Effector CD8-positive, alpha-beta T cell (primary cell): ENCODE measurements at places on chromosomes 1 and 21.

DNA sequence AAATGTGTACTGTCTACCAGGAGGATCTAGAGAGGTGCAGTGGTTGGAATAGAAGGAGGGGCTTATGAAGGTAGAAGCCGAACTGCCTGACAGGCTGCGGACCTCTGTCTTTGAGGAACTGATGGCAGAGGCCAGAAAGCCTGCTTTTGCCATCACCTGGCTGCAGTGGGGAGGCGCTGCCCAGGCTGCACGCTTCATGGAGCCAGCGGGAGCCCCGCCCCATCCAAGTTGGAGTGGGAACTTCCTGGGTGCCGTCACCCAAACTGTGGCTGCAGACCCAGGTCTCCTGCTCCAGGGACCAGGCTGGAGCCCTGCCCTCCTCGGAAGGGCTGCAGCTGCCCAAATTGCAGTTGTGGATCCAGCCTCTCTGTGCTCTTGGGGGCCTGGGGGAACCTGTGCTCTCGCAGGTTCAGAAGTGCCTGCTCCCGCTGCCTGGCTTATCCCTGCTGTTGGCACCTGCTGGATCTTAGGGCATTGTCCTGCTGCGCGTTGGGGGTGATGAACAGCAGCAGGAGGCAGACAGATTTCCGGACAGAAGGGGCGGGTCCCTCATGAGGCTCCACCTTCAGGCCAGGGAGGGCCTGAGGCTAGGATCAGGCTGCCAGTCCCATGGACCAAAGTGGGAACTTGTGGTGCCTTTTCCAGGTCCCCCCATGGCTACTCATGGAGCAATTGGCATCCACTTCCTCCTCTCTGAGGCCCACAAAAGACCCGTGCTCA lies 118.0 kb upstream of the PLPPR4 start:
- no peak for DNase-seq

DNA sequence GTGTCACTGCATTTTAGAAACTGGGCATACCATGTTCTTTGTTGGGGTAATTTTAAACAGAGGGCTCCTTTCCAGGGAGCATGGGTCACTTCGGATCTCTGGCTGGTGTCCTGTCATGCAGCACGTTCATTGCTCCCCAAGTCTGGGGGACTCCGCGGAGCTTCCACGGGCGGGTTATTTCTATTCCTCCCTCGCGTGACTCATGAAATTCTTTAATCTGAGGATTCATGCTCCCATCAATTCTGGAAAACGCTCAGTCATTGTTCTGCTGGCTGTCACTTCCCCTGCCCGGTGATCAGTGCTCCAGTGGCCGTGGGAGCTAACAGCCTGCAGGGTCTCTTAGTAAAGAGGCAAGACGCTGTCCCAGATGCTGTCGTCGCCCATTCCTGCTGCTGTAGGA lies 28.1 kb downstream of the CFAP74 start:
- no peak for DNase-seq

- no peak for DNase-seq
These were observed 501.9 kb upstream of the C1orf87 start for GRCh38 chr1:60575326-60575977.

GRCh38 chr1:56074007-56074651 lies 505.2 kb downstream of the PLPP3 start:
- DNase-seq: no peak

GRCh38 chr1:18012686-18013085 lies 94.9 kb upstream of the IGSF21 start:
- DNase-seq: no peak

DNA sequence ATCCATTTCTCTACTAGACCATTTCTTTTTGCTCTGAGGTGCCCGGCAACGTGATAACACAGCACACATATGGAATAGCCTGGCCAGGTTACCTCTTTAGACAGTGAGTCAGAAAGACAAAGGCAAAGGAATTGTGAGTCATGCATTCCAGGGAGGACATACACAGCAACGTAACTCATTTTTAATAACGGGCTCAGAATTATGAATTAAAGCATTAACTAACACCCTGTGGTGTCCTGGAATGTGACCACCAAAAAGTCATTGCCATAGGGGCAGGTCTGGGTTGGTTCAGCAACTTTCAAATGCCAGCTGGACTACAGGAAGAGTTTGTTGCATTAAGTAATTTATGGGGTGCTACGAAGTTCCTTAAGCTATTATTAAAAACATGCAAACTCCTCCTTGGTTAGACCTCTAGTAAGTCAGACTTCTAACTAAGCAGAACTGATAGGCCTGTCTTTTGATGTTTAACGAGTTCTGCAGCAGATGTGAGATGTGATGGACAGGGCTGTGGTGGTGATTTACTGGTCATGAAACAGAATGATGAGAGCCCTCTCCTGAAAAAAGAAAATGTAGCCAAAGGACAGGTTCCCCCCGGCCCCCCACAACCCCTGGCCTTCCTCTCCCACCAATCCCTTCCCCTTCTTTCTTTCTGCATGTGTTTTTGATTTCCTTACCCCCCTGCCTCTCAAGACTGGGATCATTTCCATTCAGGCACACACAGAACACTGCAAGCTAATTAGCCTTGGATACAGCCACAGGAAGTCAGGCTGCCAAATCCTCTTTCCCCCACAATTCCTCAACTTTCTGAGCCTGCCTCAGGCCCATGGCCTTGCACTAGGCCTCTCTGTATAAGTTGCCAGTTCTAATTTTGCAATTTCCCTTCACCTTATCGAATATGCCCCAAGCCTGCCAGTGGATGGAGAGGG lies 88.9 kb upstream of the HAO2 start:
- no peak for DNase-seq

DNA sequence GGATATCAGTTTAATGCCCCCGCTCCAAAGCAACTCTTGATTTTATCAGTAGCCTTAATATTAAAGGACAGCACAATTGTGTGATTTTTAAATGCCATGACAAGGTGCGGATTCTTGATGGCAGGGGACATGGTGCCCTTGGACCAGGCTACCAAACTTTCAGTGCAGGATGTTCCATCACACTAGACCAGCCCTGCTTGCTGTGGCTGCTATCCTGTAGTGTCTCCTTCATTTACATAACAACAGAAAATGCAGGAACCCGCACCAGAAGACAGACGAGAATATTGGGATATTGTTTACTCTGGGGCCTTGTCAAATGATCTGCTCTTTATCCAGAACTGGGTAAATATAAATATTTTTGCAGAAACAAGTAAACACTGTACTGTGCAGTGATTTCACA lies 229.3 kb upstream of the PKN2 start:
- DNase-seq: no peak

DNA sequence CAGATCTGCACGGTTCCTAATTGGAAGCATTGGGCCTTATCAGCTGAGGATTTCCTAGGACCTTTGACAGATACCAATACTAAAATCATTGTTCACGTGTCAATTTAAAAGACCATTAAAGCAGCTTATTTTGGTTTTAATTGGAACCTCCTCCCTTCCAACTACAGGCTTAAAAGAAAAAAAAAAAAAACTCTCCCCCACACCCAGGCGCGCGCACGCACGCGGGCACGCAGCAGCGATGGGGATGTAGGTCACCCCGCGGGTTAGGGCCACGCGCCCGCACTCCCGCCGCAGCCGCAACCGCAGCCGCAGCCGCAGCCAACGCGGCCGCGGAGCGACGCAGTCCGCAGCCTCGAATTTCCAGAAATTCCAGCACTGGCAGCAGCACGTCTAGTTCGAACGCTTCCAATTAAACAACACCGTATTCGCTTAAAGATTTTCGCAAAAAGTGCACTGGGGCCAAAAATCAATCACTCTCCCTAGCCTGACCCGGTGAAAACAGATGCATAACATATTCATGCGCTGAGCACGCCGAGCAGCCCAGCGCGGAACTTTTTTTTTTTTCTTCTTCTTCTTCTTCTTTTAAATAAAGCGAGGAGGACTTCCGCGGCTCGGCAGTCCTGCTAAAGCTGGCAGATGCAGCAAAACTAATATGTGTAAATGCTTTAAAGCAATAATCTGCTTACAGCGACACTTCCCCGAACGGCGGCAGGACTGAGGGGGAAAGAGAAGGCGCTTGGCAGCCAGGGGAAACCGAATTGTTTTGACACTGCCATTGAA lies 13.3 kb upstream of the BARHL2 start:
- no peak for DNase-seq

GRCh38 chr1:35173909-35174540 lies 18.9 kb downstream of the SFPQ start:
- no peak for DNase-seq
